DMS153 (cell line): ENCODE measurements at places on chromosomes 3 and 15.

DNA sequence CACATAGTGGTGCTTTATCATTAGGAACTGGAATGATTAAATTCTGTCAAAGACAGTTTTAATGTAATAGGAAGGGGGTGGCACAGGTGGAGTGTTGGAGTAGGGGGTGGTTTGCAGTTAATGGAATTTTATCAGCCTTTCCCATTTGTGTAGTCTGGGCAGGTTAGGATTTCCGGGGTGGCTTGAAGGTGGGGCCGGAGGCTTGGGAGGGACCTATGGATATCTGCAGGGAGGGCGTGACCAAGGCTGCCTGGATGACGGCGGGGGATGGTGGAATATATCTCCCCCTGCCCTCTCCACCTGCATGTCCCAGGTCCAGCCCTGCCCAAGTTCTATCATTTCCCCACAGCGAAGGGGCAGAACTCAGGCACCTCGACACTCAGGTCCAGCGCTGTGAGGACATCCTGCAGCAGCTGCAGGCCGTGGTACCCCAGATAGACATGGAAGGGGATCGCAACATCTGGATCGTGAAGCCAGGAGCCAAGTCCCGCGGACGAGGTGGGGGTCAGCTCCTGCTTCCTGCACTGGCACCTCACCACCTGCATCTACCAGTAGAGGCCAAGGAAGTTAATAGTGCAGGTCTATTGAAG is 15.5 kb downstream of the TTLL3 start:
- no peak for DNase-seq

GRCh38 chr15:77282333-77282732 is 137.6 kb downstream of the PEAK1 start:
- no peak for DNase-seq

- DNase-seq: no peak
These were observed 93.1 kb upstream of the RPL32 start for GRCh38 chr3:12934431-12934830.

GRCh38 chr3:36146404-36146803 is 233.9 kb upstream of the STAC start:
- DNase-seq: no peak

DNA sequence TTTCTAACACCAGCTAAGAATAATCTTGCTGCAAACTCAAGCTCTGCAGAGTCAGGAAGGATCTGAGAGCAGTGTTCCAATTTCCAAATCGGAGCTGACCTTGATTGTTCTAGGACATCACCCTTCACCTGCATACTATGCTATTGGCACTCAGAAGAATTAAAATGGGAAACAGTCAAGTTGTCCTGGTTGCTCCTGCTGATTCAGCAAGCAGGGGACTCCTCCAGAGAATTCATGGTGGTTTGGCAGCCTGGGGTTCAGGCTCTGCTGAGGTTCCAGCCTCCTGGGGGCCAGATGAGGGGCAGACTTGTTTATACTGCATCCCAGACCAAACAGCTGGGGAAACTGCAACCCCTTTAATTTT is 213.7 kb upstream of the ADAMTS9 start:
- no peak for DNase-seq

GRCh38 chr15:62417439-62417838 is 252.4 kb upstream of the C2CD4B start:
- no peak for DNase-seq

- DNase-seq: no peak
These were observed 8.5 kb downstream of the UQCC5 start for GRCh38 chr3:52544937-52545336.

DNA sequence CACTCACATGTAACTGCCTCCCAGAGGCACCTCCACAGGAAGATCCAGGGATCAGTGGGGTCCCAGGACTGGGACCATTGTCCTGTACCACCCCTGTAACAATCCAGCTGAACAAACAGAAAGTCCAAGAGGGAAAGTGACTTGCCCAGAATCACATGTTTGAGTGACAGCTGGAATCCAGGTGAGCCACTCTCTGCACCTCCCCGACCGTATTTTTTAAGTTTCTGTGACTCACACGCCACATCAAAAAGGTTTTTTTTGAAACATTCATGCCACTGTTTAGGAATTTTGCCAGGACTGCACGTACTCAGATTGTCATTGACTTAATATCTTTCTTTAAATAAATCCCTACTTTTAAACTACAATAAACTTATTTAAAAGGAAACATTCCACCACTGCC is 9.8 kb upstream of the SLC6A1 start:
- no peak for DNase-seq

DNA sequence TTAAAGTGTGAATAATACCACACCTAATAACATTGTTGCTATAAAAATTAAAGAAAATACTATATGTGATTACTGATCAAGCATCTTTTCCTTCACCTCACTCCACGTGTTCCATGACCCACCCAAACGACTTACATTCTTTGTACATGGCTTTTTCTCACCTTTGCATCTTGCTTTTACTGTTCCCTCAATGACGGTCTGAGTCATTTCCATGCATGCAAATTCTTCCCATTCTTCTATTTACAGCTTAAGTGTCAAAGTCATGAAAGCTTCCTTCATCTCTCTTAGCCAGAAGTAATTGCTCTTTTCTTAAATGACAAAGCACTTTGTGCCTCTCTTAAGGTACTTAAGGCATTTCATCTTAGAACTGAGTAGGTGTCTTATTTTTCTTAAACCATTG is 64.0 kb downstream of the GREM1 start:
- DNase-seq: no peak

DNA sequence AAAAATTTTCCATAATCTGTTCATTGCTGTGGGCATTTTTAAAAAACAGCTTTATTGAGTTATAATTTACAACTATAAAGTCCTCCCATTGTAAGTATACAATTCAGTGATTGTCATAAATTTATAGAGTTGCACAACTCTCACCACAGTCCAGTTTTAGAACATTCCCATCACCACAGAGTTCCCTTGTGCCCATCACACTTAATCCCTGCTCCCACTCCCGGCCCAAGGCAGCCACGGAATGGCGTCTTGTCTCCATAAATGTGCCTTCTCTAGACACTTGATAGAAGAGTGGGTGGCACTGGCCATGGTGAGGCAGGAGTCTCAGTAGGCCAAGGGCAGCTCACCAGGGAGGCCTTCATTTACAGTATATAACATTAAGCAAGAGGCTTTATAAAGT is 6.3 kb downstream of the TSEN2 start:
- DNase-seq: no peak

DNA sequence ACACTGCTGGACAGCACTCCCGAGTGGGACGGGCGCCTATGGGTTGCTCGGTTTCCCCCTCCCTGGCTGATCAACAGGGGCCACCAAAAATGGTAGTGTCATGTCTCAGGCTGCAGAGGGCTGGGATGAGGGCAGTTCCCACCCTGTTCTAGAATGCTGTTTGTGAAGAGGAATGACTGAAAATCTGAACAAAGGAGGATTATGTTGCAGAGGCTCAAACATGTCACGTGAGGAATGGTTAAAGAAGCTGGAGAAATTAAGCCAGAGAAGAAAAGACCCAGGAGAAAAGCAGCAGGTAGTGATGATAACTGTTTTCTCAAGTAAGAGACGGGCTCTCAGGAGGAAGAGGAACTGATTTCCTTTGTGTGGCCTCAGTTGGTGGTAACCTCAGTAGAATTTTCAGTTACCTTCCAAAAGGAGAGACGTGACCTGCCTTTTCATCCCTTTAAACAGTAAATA is 10.4 kb downstream of the SPG21 start:
- no peak for DNase-seq

DNA sequence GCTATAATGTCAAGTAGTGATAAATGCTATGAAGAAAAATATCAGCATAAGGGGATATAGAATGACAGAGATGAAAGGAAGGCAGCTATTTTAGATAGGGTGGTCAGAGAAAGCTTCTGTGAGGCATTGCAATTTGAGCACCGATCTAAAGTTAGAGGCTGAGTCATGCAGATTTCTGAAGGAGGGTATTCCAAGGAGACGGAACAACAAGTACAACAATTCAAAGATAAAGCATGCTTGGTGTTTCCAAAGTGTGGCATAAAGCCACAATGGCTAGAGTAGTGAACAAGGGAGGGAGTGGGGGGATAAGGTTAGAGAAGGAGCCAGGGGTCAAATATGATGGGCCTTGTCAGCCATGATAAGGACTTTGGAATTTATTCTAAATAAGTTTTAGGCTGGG is 71.9 kb downstream of the PFN2 start:
- no peak for DNase-seq

GRCh38 chr15:92400980-92401787 is 7.5 kb downstream of the ST8SIA2 start:
- no peak for DNase-seq

DNA sequence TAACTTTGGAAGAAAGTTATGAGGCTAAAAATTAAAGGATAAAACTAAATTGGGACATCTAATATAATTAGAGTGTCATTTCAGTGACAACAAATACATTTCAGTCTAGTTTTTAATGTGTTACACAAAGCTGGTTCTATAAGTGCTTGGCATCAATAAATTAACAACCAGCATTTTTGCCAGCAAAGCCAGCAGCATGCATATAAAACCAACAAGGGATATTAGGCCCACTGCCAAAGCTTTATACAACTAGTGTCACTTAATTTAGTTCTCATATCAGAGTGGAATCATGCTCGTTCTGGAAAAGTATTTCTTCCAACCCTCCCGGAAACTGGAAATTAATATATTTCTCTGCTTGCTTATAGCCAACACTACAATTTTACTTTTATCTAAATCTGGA is 88.8 kb downstream of the THBS1 start:
- DNase-seq: no peak

GRCh38 chr3:195708626-195709481 is 11.9 kb upstream of the MUC20 start:
- no peak for DNase-seq

- no peak for DNase-seq
These were observed 34.1 kb upstream of the KLHL25 start for GRCh38 chr15:85828874-85829273.

GRCh38 chr3:33395900-33396299 is 44.3 kb downstream of the UBP1 start:
- DNase-seq: no peak

- no peak for DNase-seq
These were observed 969.4 kb downstream of the NTRK3 start for GRCh38 chr15:87287156-87287555.

GRCh38 chr3:72323773-72324172 is 524.5 kb downstream of the SHQ1 start:
- DNase-seq: no peak

DNA sequence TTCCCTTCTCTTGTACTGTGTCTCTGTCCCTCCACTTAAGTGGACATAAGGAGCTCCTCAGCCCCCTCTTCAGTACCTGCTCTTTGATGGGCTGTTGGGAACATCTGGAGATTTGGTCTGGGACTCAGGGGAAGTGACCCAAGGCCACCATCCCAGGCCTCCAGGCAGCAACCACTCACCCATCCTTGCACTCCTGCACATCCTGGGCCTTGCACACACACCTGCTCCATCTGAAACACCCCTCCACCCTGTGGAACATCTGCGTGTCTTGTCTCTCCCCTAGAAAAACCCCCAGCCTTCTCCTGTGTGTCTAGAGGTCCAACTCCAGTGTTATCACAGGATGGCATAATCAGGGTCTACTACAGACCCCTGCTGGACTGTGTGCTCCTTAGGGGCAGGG is 74.3 kb downstream of the ABTB1 start:
- DNase-seq: no peak
